Activated CD8-positive, alpha-beta T cell treated with anti-CD3 and anti-CD28 coated beads, Interleukin-2, amount 10 ng/mL, durations not matched to agents 7 days and 5 days (primary cell): ENCODE measurements at places on chromosomes 7 and 10.

GRCh38 chr7:70544016-70544415 lies 587.9 kb upstream of the GALNT17 start:
- no peak for DNase-seq

- no peak for DNase-seq
Observed at GRCh38 chr7:101588131-101588935, 40.8 kb downstream of the MYL10 start.

GRCh38 chr10:104694074-104694473 lies 53.0 kb downstream of the SORCS3 start:
- no peak for DNase-seq

GRCh38 chr10:18144396-18144795 lies 4.2 kb downstream of the CACNB2 start:
- no peak for DNase-seq

- no peak for DNase-seq
Observed at GRCh38 chr10:124300224-124300623, 118.5 kb downstream of the OAT start.

GRCh38 chr10:58517491-58518355 lies 5.1 kb downstream of the BICC1 start:
- DNase-seq = no peak

DNA sequence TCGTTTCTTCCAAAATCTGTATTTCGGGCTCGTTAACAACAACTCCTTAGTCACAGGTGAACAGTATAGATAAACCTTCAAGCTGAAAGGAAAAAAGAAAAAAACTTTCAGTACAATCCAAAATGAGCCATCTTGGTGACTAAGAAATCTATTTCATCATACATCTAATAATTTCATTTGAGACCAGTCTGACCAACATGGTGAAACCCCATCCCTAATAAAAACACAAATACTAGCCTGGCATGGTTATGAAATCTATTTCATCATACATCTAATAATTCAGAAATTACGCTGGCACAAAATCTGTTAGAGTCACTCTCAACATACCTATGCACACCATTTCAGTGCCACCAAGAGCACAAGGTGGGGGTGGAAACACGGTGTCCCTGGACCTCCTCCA lies 8.8 kb downstream of the DCLRE1C start:
- DNase-seq = no peak

- no peak for DNase-seq
Observed at GRCh38 chr7:114670676-114671075, 251.2 kb upstream of the MDFIC start.

- DNase-seq = no peak
Observed at GRCh38 chr10:51046654-51047053, 27.6 kb upstream of the PRKG1 start.

DNA sequence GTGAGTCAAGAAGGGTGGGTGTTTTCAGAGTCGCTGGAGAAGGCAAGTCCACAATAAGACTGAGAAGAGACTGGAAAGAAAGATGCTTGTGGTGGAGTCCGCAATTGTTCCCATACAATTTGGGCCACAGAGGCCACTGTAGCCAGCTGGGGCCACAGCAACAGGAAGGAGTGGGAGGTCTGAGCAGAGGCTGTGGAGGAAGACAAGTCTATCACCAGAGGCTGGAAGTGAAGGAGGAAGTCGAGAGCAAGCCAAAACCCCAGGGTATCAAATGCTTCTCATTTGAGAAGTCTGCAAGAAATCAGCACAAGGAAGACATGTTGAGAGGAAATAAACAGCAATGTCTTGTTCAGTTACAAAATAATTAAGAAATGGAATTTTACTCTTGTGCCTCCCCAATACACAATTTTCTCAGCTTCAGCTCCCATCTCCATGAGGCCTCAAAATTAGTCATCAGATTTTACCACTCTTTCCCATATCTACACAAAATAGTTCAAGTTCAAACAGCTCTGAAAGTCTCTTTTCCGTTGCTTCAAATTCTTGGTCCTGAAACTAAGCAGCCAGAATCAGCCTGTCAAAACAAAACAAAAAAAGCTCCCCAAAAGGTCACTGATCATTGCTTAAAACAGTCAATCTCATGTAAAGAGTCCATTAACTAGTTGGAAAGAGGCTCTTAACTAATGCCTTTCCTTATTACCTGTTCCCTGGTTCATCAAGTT lies 31.6 kb downstream of the SLC16A12 start:
- DNase-seq = no peak
